HuH-7 (cell line): ENCODE measurements at places on chromosomes 3 and 15.

- no peak for DNase-seq
Observed at GRCh38 chr3:94307588-94307987, 244.7 kb downstream of the NSUN3 start.

GRCh38 chr3:105829871-105830622 is 38.8 kb downstream of the CBLB start:
- no peak for DNase-seq

DNA sequence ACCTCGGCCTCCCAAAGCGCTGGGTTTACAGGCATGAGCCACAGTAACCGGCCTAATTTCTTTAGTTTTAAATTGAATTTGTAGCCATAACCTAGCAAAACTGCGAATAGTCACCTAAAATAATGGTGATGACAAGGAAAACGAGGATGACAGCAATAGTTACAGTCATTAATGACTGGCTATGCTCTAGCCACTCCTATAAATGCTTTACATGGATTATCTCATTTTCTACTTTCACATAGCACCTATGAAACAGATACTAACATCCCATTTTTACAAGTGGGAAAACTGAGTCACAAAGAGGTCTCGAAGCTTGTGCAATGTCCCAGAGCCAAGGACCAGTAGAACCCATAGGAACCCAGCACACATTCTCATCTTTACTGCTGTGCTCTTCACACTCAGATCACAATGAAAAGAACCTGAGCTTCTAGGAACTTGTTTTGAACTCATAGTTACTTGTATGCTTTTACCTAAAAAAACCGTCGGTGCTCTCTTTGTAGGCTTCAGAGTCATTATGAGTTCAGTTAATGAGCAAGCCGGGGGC is 39.4 kb downstream of the FBXL22 start:
- DNase-seq, result no peak

GRCh38 chr3:186487819-186488218 is 56.4 kb downstream of the CRYGS start:
- DNase-seq, result no peak

GRCh38 chr3:966341-966740 is 126.5 kb upstream of the CNTN6 start:
- DNase-seq, result no peak

DNA sequence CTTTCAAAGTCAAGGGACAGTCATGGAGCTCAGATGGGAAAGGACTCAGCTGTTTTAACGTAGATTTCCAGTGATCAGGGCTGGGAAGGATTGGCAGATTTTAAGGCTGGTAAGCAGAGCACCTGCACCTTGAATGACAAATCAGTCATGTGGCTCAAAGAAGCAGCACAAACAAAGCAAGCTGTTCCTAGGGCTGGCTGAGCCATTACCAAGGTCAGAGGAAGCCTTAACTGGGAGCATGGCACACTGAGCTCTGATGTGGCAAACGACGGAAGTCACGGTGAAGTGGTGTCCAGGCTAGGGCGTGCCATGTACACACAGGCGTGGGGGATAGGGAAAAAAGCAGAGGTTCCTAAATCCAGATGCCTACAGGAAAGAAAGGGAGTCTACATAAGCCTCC is 84.6 kb upstream of the PFN2 start:
- DNase-seq, result no peak

DNA sequence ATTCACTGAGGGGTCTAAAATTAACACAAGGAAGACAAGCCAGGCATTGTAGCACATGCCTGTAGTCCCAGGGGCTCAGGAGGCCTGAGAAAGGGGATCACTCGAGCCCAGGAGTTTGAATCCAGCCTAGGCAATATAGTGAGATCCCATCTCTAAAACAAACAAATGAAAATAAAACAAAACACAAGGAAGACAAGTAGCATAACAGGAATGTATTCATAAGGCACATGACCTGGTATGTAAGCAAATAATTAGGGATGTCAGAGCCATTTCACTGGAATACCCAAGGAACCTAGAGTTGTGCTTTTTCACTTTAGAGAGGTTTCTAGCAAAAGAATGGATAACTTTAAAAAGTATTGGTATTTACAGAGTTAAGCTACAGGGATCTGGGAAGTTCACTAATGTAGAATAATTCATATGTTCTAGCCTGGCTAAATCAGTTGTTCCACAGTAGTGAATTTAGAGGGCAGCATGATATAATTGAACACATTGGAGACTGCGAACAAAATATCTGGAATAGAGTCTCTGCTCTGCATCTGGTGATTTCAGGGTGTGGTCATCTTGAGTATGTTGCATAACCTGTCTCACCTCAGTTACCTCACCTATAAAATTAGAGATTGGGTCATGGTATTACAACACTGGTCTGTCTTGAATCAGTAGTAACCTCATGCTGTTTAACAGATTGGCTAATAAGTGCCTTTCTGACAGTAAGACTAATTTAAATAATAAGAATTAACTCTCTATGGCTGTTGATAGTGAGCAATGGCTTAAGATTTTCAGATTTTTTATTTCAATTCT is 9.3 kb downstream of the GRAMD1C start:
- DNase-seq, result peak; percentile 37

- DNase-seq, result no peak
Observed at GRCh38 chr3:21920421-21920861, 169.4 kb upstream of the ZNF385D start.

- DNase-seq, result no peak
Observed at GRCh38 chr3:158355623-158356588, 215.1 kb upstream of the MLF1 start.

- DNase-seq, result no peak
Observed at GRCh38 chr3:191366675-191367074, 36.3 kb upstream of the UTS2B start.

- DNase-seq, result no peak
Observed at GRCh38 chr3:15635121-15635661, 33.6 kb downstream of the BTD start.

DNA sequence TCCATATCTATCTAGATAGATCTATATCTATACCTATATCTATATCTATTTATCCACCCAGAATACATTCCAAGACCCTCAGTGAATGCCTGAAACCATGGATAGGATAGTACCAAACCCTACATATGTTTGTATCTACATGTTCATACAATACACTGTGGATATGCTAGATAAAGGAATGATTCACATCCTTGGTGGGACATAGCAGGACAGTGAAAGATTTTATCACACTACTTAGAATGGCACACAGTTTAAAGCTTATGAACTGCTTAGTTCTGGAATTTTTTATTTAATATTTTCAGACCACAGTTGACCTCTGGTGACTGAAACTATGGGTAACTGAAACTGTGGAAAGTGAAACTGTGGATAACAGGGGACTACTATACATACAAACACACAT is 198.8 kb upstream of the TTC14 start:
- DNase-seq, result no peak

GRCh38 chr15:74399511-74400312 is 32.3 kb upstream of the CYP11A1 start:
- DNase-seq, result no peak

DNA sequence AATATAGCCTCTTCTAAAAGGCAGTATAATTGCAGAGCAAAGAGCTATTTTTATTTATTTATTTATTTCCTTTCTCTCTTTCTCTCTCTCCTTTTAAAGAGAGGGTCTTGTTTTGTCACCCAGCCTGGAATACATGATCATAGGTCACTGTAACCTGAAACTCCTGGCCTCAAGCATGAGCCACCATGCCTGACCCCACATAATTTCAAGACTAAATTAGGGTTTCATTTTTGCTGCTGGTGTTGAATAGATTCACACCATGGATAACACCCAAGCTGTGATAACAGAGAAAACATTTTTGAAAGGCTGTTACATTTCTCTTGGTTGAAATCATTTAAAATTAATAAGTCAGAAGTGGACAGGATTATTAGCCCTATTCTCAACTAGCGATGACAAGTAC is 131.6 kb downstream of the LEKR1 start:
- DNase-seq, result no peak

DNA sequence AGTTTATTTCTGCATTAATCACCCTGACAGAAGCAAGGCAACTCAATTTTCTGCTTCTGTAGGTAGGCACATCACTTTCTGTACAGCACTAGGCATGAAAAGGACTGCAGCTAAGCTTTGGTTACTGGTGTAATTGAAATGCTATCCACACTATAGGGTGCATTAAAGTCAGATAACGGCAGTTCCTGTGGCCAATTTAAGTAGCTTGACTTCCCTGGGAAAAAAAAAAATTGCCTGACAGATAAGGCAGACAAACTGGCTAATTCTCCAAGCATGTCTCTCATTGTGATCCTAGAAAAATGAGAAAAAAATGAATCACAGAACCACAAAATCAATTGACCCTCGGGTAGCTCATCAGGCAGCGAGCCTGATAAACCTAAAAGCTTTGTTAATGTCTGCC is 151.4 kb downstream of the MEIS2 start:
- DNase-seq, result no peak

GRCh38 chr3:15462451-15462850 is 35.1 kb downstream of the EAF1 start:
- DNase-seq, result no peak

DNA sequence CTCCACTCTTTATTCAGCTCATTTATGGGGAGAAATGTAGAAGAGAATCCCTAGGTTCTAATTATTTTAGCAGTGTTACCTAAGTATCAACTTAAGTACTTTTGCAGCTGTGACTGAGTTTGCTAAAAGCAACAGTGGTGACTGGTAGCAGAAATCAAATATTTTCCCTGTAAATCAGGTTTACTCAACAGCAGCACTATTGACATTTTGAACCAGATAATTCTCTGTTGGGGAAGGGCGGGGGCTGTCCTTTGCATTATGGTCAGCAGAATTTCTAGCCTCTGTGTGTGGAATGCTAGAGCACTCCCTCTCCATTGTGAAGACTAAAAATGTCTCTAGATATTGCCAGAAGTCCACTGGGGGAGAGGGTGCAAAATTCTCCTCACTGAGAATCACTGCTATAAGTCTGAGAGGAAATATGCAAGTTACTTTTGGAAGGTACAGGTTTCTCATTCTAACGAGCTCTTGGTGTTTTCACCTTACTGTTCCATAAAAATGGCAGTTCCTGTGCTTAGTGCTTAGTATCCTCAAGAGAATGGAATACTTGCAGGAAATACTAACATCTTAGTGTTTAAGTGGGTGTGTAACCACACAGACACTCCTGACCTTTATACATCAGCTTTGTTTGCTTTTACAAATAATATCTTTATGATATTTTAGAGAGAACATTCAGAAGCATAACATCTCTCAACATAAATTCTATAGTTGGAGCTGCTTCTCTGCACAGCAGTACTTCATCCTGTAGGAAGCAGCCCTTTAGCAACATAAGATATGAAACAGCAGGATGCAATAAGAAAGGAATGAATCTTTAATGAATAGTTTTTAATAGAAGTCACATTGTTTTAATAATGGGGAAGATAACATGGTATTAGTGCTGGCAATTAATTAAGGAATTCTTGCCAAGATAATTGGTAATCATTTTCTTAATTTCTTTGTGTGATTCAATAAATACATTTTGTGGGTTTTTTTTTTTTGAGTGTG is 246.5 kb upstream of the GOLIM4 start:
- DNase-seq, result no peak

GRCh38 chr3:162171970-162172369 is 675.4 kb downstream of the OTOL1 start:
- no peak for DNase-seq

GRCh38 chr3:72756900-72757299 is 91.3 kb downstream of the SHQ1 start:
- no peak for DNase-seq

GRCh38 chr15:63449731-63450130 is 54.7 kb upstream of the USP3 start:
- no peak for DNase-seq

DNA sequence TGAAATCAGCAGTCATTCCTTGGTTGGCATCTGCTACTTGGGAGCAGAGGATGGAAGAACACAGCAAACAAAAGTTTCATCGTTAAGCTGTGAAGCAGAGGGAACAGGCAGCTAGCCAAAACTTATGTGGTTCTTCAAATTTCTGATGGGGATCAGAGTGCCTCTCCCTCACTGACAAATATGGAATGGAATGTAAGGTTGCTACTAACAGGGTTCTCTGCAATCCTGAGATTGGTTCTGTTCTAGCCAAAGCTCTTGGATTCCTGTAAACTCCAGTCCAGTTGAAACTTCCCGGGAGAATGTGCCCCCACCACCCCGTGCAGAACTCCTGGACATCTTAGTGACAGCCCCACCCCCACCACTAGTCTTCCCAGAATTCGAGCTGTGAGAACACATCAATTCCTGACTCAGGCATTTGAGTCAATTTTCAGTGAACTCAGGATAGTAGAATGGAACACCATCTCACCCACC is 55.9 kb upstream of the PHLDB2 start:
- no peak for DNase-seq

DNA sequence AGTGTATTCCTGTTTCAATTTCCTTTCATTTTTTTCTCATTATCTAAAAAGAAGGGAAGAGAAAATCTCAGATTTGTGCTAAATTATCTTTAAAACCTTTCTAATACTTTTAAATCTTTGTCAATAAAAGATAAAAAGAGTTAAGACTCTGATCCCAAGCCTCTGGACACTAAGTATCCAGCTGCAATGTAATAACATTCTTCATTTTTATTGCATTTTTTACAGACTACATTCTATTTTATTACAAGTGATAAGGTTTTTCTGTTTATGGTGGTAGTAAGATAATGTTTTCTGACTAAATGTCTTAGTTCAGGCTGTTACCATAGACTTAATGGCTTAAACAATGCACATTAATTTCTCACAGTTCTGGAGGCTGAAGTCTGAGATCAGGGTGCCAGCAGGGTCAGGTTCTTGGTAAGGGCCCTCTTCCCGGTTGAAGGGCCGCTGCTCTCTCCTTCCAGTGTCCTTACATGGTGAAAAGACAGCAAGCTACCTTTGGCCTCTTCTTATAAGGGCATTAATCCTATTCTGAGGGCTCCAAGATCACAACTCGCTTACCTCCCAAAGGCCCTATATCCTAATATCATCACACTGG is 19.7 kb downstream of the KCNAB1 start:
- no peak for DNase-seq
